ENCODE measurements at places on chromosomes 5 and 9. TPM values are rescaled to one million over a fixed set of nuclear protein-coding genes. Genes with fewer than 3 reads are reported as not detected.

DNA sequence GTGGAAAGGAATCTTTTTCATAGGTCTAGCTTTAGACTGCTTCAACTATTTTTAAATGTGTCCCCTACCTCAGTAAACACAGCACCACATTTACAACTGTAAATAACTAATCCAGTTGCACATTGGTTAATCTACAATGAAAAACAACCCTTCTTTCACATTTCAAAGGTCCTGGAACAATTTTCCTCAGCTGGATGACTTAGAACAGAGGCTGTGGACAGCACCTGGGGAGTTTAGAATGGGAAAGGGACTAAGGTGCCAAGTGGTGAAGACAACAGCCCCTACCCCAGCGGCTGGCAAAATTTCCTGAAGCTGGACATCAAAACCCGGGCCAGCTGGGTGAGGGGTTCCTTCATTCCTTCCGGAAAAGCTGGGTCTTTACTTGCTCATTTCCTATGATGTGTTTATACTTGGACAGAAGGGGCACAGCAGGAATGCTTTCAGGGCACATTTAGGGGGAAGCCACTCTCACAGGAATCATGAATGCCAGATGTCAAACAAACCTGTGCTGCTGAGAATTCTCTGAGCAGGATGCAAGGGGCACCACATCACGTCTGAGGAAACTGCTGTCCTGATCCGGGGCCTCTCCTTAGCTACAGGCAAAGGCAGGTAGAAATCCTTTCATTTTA is 158.3 kb downstream of the NR2F1-AS1 start:
- DNase-seq = no peak

Gene MYMK
- total RNA-seq = not detected

GRCh38 chr5:95957561-95958203 is 4.0 kb downstream of the ELL2 start:
- DNase-seq = no peak

Gene CBY3
- total RNA-seq = not detected

Gene CDC37L1
- total RNA-seq = 7.7 TPM

DNA sequence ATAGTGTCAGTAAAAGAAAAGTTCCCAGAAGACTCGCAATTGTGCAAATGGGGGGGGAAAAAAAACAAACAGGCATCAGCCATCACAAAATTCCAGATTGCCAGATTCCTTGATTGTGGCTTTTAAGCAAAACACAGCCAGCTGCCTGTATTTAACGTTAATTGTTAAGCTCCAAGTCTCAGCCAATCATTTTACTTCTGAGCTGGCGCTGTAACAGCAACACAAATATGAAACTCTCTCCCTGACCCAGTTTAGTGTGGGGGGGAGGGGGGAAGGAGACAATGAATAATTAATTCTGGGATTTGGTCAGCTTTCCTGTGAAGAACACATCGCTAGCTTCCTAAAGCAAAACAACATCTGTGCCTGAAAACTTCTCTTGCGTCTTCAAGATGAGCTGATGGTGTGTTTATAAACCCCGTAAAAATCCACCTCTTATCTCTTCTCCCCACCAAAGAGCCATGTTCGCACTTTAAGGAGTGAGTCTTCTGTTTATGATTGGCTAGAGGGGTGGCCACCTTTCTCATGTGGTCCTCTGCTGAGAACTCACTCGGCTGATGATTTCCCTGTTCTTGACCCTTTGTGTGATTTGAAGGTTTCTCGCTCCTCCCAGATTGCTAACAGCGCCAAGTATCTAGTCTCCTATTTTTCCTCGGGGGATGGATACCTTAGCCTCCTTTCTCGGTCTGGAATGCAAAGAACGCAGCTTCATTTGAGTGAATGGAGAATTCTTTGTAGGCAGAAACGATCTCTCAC is 160.2 kb upstream of the DAPK1 start:
- peak; percentile 71 for DNase-seq

Gene ADAMTS2
- total RNA-seq = not detected

Measured in PC-9 (cell line).